ENCODE measurements at places on chromosomes 4 and X.

GRCh38 chr4:172348426-172348825 lies 535.2 kb downstream of the GALNTL6 start:
- no peak for DNase-seq

DNA sequence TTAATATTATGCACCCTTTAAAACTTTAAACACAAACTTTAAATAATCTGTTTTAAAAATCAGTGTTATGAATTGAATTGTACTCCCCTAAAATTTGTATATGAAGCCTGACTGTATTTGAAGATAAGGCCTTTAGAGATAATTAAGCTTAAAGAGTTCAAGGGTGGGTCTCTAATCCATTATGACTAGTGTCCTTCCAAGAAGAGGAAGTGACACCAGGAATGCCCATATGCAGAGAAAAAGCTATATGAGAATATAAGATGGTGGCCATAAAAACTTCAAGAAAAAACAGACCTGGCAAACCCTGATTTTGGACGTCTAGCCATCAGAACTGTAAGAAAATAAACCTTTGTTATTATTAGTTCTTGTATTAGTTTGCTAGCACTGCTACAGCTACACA lies 29.0 kb downstream of the UGT2A2 start:
- DNase-seq = no peak

DNA sequence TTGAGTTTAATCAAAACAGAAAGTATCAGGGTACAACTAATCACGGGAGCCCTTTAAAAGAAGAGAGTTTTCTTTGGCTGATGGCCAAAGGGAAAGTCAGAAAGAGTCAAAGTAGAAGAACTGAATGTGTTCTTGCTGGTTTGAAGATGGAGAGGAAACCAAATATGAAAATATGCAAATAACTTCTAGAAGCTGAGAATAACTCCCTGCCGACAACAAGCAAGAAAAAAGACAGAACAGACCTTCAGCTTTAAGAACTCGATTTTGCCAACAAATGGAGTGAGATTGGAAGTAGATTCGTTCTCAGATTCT lies 903.8 kb downstream of the STIM2 start:
- no peak for DNase-seq

- no peak for DNase-seq
These were observed 116.0 kb upstream of the PGRMC2 start for GRCh38 chr4:128403586-128403985.

DNA sequence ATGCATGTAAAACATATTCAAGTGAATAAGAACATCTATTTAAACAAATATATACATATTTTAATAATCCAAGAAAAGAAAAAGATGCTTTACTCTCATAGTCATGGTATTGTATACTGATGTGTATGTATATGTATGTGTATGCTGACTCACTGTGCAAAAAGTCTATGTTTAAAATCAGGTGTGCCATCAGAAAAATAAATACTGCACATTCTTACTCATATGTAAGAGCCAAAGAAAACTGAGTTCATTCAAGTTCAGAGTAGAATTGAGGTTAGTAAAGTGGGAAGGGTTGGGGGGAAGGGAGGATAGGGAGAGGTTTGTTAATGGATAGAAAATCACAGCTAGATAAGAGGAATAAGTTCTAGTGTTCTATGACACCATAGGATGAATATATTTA lies 403.9 kb upstream of the SMIM31 start:
- no peak for DNase-seq

- no peak for DNase-seq
These were observed 24.4 kb upstream of the PDE5A start for GRCh38 chr4:119652998-119653397.

GRCh38 chr4:176611951-176612350 lies 180.8 kb downstream of the VEGFC start:
- no peak for DNase-seq

DNA sequence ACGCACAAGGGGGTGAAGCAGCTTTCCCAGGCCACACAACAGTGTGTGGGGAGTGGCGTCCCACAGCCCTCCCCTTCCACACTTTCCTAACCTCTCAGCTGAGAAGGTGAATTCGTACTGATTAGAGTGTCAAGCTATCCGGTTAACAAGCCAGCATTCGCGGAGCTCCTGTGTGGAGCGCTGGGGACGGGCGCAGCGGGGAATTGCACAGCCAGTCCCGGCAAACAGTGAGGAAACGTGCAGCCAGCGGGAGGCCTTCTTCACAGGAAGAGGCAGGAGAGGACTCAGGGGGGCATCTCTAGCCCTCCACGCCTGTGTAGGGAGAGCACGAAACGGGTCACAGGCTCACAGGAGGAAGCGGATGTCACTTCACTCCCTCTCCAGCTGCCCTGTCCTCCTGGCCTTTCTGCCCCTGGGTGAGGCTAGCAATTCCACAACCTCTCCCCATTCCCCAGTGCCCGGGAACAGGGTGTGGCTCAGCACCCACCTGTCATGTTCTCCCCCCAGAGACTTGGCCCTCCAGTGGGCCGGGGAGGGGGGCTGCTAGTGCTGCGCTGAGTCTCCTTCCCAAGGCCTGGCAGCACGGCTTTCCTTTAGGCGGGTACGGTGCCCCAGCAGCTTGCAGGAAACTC lies 117.3 kb downstream of the CPZ start:
- DNase-seq = no peak

DNA sequence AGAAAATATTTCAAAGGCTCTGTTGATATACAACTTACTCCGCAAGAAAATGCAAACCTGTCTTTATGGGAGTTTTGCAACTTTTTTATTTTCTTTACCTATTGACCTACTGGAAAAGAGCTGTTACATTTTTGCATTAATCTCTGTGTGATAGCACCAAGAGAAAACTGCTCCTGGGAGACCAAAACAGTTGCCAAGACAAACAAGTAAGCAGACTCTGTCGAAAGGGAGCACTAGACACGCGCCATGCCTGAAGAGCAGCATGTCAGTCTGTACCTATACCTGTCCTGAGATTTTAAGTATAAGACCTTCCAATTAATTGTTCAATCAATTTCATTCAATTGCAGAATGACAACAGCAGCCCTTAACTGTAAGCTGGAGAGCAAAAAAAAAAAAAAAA lies 56.0 kb upstream of the TECRL start:
- DNase-seq = no peak

GRCh38 chr4:76801621-76802235 lies 96.2 kb downstream of the SOWAHB start:
- no peak for DNase-seq

- no peak for DNase-seq
These were observed 168.8 kb downstream of the RELL1 start for GRCh38 chr4:37517326-37517725.

GRCh38 chrX:2694914-2695267 lies 3.8 kb downstream of the CD99 start:
- no peak for DNase-seq

- no peak for DNase-seq
These were observed 22.6 kb downstream of the CCKAR start for GRCh38 chr4:26467724-26468123.

DNA sequence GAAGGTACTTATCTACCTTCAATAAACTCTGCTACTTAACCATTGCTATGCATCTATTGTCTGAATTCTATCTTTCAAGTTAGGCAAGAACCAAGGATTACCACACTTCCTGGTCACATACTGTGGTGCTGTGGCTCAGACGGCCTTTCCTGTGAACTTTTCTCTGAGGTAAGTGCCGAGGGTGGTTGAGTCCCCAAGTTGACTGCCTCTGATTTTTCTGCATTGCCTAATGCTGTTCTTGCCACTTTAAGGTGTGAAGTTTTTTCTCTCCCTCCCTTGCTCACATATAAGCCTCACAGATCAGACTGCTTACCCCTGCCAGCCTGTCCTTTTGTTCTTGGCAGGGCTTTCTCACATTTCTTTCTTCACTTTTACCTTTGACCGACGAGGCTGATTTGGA lies 348.0 kb upstream of the POU3F4 start:
- no peak for DNase-seq

DNA sequence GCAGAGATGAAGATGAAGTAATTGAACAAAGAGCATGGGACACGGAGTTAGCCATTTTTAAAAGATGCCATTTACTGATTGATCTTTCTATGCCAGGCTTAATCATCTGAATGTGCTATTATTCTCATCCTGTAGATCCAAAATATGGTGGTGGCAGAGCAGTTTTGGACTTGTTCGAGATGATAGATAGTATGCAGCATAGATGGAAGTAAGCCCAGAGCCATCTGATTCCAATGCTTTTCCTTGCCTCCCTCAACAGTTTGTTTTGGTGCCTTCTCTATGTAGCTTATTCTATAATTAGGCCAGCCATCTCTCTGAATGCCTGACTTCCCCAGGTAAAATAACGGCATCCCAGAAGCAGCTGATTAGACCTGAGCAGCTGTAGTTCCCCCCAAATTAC lies 152.6 kb upstream of the CLNK start:
- no peak for DNase-seq

GRCh38 chr4:64584125-64584524 lies 174.9 kb upstream of the TECRL start:
- DNase-seq = no peak

GRCh38 chr4:168586926-168587325 lies 90.1 kb downstream of the PALLD start:
- DNase-seq = no peak

DNA sequence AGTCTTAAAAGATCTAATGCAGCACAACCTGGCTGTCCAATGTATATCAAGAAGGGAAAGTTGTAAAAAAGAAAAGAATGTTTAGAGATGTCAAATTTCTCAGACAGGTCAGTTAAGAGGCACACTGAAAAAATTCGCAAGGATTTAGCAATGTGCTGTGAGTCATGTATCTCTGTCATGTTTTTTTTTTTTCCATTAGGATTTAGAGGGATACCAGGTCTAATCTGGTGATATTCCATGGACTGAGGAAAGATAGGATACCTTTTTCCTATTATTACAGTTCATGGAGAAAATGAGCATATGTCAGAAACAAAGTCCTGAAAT lies 815.4 kb upstream of the PCDH10 start:
- DNase-seq = no peak

DNA sequence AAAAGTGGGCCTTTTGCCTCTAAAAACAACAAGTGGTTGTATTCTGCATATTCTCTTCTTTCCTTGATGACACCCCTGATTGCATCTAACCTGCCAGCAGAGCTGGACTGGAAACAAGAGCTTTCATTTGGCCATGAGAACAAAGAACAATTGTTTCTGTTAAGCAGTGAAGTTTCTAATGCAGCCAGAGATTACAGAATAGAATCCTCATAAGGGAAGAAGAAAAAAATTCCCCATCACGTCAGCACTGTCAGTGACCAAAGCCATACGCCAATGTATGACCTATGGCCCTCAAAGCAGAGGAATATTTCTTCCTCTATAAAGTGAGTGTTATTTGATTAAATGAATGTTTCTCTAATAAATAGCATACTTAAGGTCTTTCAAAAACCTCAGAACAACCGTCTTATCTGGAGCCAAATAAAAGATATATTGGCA lies 529.1 kb upstream of the INTU start:
- DNase-seq = no peak

DNA sequence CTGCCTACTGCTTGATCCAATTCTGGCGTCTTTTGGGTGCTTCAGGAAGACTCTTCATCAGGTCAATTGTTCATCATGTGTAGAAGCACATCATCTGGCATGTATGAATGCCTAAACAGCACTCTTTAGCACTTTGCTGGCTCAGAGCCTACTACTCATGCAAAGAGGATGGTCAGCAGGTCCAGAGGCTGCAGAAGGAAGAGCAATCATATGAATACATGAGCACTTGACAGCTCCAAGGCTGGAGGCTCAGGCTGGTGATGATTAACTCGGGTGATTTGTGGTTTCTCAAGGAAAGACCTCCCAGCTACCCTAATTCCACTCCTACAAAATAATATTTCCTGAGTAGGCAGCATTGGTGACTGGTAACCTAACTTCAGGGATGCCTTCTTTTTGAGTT lies 103.8 kb upstream of the CXCL13 start:
- DNase-seq = no peak

GRCh38 chr4:123517971-123518370 lies 121.4 kb downstream of the SPRY1 start:
- DNase-seq = no peak

DNA sequence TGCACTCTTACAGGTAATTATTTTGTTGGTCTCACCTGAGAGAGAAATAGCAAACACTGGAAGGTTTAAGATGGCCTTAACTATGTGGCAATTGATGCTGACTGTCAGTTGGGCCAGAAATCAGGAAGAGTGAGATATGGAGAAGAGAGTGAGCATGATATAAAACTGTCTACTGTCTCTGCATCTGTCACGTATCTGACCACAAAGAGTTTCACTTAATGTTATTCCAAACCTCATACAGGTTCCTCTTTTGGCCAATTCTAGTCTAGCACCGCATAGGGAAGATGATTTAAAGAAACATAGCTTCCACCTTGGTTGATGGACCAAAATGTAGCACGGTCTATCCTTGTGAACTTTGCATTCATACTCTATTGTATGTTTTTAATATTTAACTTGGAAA lies 381.0 kb upstream of the BOD1L1 start:
- DNase-seq = no peak

DNA sequence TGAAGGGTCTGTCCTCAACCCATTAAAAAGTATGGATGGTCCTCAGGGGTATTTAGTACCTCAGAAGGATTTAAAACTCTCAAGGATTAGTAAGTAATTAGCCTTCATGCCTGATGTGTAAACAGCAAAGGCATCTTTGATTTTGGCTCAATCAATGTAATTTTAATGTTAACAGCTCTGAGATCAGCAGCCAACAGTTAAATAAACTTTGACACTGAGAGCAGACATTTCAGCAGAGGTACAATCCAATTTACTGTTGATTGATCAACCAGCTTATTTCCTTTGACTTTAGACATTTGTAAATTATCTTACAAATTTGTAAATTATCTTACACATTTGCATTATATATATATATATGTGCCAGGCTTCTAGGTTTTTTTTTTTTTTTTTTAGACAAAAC lies 36.9 kb downstream of the STOX2 start:
- DNase-seq = no peak

GRCh38 chr4:121108557-121108956 lies 36.2 kb upstream of the NDNF start:
- no peak for DNase-seq

- no peak for DNase-seq
These were observed 1381.5 kb upstream of the ADGRL3 start for GRCh38 chr4:59818656-59819055.

DNA sequence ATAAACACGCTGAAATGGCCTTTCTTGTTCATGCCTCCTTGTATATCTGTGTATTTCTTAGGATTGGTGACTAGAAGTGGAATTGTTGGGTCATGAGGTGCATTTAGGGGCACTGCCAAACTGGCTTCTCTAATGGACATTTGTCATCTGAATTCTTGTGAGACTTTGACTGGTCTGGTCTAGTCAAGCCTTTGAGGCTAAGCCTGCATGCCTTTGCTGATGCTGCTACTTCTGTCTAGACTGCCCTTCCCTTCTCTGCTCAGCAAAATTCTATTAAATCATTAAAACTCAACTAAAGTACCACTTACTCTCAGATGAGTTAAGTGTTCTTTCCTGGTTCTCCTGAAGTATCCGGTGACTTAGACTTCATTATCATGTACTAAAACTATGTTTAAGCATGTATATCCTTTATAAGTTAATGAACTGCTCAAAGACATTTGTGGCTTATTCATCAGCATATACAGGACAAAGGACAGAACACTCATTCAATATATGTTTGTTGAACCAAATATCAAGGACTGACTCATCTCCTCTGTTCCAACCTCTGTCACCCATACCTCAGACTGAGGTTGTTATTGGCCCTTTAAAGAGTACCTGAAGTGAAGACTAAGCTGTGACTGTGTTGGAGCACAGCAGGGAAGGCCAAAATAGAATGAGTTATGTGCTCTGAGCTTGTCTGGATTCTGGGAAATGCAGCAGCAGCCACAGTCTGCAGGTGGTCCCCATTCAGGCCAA lies 9.0 kb downstream of the TCEAL1 start:
- DNase-seq = no peak

All from GM06990 (cell line).